ENCODE measurements at places on chromosomes 11 and 22.

DNA sequence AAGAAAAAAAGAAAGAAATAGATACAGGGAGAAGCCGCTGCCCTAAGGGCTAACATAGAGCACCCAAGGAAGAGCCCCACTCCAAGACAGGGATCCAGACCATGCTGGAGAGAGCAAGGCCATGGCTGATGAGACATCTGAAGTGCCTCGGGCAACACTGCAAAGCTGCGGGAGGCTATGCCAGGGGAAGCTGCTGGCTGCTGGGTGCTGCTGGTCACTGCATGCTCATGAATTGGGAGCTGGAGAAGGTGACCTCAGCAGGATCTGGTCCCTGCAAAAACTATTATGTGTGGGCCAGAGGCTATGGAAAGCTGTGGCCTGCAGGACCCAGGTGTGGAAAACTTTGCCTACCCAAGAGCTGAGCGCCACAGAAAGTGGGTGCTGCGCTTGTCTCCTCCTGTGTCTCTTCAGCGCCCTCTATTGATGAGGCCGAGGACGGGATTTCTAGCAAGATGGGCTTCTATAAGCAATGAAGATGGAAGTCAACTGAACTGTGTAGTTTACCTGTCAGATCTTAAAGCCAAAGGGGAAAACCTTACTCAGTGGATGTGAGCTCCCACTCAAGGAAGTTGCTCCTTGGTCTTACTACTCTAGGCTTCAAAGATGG is 17.3 kb upstream of the SLC29A2 start:
- peak; percentile 80 for DNase-seq

- DNase-seq, result peak; percentile 15
These were observed 580.6 kb upstream of the ANO5 start for GRCh38 chr11:21612326-21612725.

DNA sequence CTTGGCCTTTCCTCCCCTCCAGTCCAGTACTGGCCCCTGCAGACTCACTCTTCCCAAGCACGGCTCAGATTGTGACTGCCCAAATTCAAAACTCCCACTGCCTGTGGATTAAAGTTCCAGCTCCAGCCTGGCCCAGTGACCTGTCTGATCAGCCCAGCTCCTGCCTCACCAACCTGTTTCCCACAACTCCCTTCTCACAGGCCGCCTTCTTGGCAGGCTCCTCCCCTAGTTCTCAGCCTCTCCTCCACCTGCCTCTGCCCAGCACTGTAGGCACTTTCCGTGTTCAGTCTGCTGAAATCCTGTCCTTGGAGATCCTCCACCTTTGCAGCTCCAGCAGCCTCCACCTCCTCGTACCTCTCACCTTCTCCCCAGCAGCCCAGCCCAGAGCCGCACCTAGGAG is 68.6 kb downstream of the MICAL2 start:
- DNase-seq, result no peak

GRCh38 chr22:32050678-32051515 is 7.8 kb downstream of the SLC5A1 start:
- DNase-seq, result no peak

GRCh38 chr11:117669062-117669461 is 128.0 kb downstream of the DSCAML1 start:
- no peak for DNase-seq

DNA sequence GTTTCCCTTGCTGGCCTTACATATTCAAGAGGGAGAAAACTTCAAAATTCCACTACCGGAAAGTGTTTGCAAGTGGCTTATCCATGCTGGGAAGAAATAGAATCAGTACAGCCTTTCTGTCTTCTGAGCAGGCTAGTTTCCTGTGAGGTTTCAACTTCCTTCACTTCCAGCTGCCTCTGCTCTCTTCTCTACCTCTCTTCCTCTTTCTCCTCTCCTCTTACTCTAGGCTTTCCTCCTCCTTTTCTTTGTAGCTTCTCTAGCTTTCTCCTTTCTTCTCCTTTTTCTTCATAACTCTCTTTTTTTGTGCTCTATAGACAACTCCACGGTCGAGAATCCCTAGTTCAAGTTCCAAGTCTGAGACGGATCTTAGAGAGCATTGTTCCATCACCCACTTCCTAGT is 421.8 kb downstream of the ETS1 start:
- no peak for DNase-seq

GRCh38 chr11:11011617-11012016 is 153.8 kb upstream of the ZBED5 start:
- DNase-seq, result no peak

DNA sequence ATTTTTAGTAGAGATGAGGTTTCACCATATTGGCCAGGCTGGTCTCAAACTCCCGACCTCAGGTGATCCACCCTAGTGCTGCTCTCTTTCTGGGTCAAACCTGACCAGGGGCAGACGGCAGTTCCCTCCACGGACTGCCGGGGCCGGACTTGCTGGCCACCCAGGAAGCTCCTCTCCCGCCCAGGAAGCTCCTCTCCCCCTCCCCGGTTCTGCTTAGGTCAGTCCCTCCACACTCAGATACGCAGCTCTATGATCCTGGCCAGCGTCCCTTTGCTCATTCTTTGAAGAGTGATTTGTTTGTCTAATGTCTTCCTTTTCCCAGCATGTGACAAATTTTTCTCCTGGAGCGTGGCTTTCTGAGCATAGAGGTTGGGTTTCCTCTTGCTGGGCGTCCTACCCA is 125.3 kb upstream of the B3GAT1 start:
- no peak for DNase-seq

DNA sequence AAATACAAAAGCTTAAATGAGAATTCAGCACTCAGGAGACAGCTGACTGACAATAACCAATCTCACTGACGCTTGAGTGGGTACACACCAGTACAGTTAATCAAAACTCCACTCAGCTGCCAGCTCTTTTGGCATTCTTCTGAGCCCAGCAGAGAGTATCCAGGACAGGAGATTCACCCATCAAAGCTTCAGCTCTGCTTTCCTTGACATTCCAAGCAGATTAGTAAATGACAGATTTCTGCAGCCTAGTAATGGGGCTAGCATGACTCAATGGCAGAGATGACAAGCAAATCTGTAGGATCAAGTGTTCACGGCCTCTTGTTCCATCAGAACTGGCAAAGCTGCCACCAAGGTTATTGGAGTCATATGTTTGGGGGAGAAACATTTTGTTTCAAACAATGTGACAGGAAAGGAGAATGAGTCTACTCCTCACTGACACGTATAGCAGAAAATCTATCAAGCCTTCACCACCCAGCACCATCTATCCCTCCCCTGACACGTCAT is 420.0 kb downstream of the DYNC2H1 start:
- DNase-seq, result no peak

- no peak for DNase-seq
These were observed 48.6 kb downstream of the MRGPRX1 start for GRCh38 chr11:18890615-18891014.

DNA sequence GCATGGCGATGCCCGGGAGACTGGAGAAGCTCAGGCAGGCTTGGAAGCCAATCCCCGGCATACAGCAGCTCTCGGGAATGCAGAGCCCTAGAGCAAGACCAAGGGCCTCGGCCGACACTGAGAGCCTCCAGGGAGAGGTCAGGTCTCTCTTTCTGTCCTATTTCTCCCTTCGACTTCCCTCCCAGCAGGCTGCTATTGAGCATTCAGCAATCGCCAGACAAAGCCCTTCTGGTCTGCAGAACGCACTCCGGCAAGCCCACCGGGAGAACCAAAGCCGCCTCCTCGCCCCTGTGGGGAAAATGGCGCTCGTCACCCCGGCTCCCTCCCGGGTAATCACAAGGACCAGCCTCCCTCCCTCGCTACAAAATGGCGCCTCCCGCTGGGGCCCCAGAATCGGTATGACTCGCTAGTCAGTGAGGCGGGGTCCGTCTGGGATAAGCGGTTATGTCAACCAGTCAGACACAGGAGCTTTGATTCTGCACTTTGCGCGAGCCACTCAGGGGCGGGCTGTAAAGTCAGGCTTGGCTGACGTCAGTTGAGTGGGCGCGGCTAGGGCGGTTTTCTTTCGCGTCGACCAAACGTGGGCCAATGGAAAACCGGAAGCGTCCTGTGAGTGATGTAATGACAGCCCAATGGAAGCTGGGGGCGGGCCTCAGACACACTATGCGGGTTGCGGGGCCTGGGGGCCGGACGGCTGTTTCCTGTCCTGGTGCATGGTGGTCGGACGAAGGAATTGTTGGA is at the start of gene ZNF143:
Gene ZNF143 (plus strand): TSS at position 691 of the 741 bp plus-strand sequence. CDS start 10,297 bp downstream, outside the sequence.
- peak; percentile 100 for DNase-seq

- DNase-seq, result peak; percentile 90
These were observed 13.0 kb upstream of the CXCR5 start for GRCh38 chr11:118870396-118871343.

- no peak for DNase-seq
These were observed 62.4 kb upstream of the ALKBH3 start for GRCh38 chr11:43818220-43818619.

- DNase-seq, result no peak
These were observed 192.9 kb upstream of the SEZ6L start for GRCh38 chr22:25976356-25976755.

DNA sequence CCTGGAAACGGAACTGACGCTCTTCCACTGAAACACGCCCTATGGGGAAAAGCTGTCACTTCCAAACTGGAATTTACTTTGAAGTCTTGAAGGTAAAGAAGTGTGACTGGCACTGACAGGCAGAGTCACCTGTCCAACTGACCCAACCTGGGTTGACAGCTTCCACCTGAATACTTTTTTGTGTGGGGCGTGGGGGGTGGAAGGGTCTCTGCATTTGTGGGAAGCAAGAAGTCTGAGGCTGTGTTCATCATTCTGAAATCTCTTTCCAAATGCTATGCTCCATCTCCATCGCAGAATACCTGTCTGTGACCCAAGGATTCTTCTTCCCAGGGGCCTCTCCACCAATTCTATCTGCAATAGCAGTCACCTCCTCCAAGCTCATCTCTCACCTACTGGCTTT is 7.8 kb downstream of the IFT27 start:
- DNase-seq, result no peak

- DNase-seq, result no peak
These were observed 802.4 kb downstream of the TBC1D22A start for GRCh38 chr22:47564651-47565434.

GRCh38 chr11:87219266-87219665 is 181.5 kb downstream of the TMEM135 start:
- no peak for DNase-seq

- DNase-seq, result no peak
These were observed 16.2 kb downstream of the CAPN5 start for GRCh38 chr11:77082838-77083565.

DNA sequence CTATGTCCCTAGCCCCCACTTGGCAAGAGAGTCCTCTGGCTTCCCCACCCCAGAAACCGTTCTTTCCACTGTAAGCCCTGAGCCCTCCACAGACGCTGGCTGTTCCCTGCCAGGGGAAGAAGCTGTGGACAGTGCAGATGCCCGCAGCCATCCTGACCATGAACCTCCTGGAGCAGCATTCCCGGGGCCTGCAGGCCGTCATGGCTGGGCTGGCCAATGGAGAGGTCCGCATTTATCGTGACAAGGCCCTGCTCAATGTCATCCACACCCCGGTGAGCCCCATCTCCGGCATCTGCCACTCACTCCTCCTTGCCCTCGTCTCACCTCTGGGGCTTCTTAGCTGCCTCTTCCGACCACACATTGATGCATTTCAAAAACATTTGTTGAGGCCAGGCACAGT is 13.2 kb downstream of the BBS1 start:
- no peak for DNase-seq

- DNase-seq, result no peak
These were observed 62.7 kb downstream of the STK33 start for GRCh38 chr11:8531312-8531711.

DNA sequence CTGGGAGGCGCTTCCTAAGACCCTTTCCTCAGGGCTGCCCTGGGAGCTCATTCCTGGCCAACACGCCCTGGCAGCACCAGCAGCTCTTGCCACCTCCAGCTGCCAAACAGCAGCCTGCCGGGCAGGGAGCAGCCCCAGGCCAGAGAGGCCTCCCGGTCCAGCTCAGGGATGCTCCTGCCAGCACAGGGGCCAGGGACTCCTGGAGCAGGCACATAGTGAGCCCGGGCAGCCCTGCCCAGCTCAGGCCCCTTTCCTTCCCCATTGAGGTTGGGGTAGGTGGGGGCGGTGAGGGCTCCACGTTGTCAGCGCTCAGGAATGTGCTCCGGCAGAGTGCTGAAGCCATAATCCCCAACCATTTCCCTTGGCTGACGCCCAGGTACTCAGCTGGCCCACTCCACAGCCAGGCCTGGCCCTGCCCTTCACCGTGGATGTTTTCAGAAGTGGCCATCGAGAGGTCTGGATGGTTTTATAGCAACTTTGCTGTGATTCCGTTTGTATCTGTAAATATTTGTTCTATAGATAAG is 7.6 kb downstream of the SLC39A13 start:
- no peak for DNase-seq

DNA sequence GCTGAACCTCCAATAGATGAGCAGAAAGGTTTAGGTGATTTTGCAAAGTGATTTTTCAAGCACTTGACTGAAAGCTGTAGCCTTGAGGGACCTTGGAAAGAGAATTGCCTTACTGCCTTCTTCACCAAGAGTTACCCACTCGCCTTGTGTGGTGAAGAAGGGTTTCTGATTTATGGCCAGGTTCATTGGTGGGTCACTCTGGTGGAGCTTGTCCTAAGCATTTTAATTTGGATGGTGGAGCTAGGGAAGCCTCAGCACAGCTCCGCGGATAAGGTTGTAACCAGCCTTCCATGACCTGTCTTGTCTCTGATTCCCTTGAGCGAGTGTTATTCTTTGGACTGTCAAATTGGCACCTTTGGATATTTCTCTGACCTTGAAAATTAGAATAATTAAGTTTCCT is 226.4 kb downstream of the FAT3 start:
- DNase-seq, result no peak

- DNase-seq, result no peak
These were observed 599.1 kb downstream of the BRD1 start for GRCh38 chr22:49228431-49229037.

- DNase-seq, result no peak
These were observed 101.4 kb downstream of the FDX1 start for GRCh38 chr11:110530900-110531741.

DNA sequence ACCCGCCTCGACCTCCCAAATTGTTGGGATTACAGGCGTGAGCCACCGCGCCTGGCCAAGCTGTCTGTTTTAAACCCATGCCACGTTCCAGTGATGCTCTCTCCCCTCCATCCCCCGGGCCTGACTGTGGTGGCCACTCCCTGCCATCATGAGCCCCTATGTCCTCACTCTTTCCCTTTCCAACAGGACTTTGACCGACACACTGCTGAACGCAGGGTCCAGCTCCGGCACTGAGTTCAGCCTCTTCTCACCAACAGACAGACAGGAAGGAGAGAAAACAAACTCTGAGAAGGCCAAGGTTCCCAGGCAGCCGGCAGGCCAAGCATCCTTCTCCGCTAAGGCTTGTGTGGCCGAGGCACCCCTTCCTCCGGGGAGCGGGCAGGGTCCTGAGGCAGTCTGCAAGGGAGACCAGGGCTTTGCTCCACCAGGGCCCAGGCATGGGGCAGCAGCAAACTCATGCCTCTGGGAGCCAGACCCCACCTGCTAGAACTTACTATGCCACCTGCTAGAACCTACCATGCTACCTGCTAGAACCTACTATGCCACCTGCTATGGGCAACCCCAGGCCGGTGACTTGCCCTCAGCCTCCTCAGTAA is 152.7 kb downstream of the CRYBB2 start:
- no peak for DNase-seq

- no peak for DNase-seq
These were observed 16.9 kb upstream of the DBX1 start for GRCh38 chr11:20177136-20177535.
